ENCODE measurements at places on chromosomes 6 and 20.
A peak's percentile ranks its signal among the peaks of the same experiment; 100 is the strongest.

- no peak for DNase-seq
Observed at GRCh38 chr6:155291291-155291690, 23.0 kb downstream of the TFB1M start.

DNA sequence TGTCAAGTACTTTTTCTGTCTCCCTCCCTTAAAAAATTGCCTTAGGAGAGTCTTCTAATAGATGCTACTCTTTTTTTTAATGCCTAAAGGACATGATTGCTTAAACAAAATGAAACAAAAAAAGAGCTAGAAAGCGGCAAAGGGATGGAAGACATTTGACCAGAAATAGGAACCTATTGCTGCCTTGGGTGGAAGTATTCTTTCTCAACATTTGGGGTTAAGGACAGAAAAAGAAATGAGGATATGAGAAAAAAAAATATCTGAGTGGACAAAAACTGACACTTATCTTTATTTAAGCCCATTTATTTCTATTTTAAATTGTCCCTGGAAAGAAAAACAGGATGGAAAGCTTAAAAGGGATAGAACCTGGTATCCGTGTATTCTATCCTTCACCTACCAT lies 664.9 kb upstream of the CITED2 start:
- no peak for DNase-seq

DNA sequence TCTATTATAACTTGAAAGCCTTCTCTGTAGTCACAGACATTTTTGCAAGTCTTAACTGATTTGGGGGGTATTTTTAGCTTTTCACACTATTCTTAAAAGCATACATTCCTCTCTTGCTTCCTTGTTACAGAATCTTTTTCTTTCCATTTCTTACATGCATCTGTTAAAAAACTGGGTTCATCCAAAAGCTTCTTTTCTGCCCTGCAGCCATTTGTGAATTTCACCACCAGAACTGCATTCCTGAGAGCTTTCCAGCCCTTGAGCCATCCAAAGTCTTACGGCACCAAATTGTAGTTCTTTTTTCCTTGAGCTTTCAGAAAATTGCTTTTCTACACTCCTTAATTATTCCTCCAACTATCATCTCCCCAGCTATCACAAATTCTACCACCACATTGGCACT lies 19.7 kb upstream of the GSTA4 start:
- DNase-seq, result no peak

- no peak for DNase-seq
Observed at GRCh38 chr6:7730784-7731227, 4.9 kb downstream of the BMP6 start.

GRCh38 chr6:19538096-19538495 lies 299.1 kb upstream of the ID4 start:
- peak; percentile 92 for DNase-seq

- DNase-seq, result no peak
Observed at GRCh38 chr6:21386744-21387143, 206.8 kb upstream of the SOX4 start.

- DNase-seq, result no peak
Observed at GRCh38 chr6:9520417-9521151, 894.3 kb downstream of the TFAP2A start.

- no peak for DNase-seq
Observed at GRCh38 chr6:5599127-5599526, 337.8 kb downstream of the FARS2 start.

- no peak for DNase-seq
Observed at GRCh38 chr6:32151181-32151862, 417 bp downstream of the PRRT1 start.

DNA sequence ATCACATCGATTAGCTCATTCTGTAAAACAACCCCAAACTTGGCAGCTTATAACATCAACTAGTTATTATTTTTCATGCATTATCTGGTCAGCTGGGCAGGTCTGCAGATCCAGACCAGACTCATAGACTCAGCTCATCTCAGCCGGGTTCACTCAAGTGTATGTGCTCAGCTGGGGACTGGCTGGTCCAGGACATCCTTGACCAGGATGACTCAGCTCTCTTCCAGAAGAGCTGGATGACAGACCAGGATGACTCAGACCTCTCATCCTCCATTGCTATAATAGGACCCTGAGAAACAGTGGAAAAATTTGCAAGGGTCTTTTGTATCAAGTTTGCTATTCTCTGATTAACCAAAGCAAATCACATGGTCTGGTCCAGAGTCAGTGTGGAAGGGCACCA lies 312.5 kb upstream of the PLCB4 start:
- DNase-seq, result no peak

DNA sequence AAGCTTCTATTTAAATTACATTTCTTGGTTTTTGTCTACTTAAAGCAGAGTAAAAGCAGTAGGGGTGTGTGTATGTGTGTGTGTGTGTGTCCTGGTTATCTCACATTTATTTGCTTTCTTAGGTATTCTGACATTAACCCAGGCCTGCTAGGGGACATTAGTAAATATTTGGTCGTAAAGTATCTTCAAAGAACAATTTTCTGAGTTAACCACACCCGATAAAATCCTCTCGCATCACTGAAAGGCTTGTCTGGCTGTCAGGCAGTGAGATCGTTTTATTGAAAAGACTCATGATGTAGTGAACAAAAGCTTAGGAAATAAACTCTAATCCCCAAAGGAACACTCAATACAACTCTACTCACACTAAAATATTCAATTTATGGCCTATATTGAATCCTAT lies 77.9 kb downstream of the ZNF217 start:
- DNase-seq, result no peak

- no peak for DNase-seq
Observed at GRCh38 chr6:45589367-45589766, 211.6 kb upstream of the SUPT3H start.

DNA sequence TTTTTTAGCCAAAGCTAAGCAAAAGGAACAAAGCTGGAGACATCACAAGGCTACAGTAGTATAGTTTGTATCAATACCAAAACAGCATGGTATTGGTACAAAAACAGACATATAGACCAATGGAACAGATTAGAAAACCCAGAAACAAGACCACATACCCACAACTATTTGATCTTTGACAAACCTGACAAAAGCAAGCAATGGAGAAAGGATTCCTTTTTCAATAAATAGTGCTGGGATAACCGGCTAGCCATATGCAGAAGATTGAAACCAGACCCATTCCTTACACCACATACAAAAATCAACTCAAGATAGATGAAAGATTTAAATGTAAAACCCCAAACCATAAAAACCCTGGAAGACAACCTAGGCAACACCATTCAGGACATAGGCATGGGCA lies 5.0 kb downstream of the RFPL4B start:
- DNase-seq, result no peak

DNA sequence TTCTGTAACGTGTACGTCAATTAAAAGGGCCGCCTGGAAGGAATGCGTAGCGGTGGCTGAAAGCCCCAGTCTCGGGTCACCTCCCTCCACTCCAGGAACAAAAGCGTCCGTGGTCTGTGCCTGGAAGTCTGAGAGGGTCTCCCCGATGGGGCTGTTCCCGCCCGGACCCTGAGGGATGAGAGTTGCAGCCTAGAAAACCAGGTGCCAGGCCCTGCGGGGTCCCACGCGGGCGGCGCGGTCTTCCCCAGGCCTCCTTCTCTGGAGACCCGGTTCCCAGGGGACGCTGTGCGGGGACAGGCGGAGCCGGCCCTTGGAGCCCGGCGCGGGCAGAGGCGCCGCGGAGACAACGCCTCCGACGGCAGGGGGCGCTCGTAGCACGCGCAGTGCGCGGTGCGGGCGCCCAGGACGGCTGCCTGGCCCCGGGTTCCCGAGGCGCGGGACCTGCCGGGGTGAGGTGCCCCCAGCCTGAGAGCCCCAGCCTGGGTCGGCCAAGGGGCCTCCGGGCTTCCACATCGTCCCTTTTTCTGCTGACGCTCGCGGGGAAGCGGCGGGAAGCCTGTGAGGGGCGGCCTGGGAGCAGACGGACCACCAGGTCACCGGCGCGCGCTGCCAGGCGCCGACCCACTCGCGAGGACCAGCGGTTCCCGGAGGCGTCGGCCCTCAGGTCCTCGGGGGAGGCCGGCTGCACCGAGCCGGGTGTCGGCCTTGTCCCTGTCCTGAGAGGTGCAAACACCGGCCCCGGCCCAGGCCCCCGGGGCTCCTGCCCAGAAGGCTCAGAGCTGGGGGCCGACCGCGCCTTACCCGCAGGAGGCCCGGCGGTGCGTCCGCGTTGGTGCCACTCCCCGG lies 5.3 kb upstream of the FOXC1 start:
- DNase-seq, result no peak

- DNase-seq, result no peak
Observed at GRCh38 chr20:467755-468154, 5.4 kb upstream of the TBC1D20 start.

GRCh38 chr6:123520217-123520616 lies 116.5 kb downstream of the TRDN start:
- DNase-seq, result no peak

DNA sequence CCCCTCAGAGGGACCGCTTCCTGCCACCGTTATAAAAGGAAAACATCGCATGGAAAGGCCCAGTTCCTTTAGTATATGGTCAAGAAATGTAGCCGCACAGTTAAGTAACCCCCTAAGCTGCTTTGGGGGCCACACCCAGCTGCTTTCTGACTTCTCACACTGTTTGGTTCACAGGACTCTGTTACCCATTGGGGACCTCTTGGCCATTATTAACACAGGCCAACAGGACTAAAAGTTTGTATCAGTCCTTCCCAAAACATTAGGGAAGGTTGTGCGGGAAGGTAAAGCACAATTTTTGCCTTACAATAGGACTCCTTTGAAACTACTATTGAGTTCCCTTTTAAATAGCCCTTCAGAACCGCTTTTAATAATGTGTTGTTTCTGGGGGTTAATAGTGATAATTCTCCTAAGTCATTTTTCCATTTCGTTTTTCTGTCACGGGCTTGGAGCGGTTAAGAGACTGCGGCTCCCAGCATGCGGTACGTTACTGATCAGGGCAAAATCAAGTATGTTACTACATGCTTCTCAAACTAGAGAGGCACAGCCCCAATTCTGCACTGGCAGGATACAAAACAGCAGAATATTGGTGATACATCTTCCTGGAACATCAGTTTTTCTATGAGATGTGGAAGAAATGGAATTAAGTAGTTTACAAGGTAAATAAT lies 668 bp upstream of the RPP40 start:
- no peak for DNase-seq

DNA sequence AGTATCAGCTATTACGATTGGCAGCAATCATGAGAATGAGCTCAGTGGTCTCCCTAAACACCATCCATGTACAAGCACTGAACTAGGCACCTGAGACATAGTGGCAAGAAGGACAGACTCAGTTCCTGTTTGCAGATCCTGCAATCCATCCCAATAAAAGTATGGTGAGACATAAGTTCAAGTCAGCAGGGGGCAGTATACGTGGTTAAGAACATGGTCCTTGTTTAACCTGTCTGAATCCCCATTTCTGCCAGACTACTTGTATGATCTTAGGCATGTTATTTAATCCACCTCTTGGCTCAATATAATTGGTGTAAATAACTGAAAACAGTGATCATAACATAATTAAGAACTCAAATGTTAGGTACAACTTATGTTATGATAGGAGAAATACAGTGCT lies 33.2 kb upstream of the PNISR start:
- DNase-seq, result no peak

DNA sequence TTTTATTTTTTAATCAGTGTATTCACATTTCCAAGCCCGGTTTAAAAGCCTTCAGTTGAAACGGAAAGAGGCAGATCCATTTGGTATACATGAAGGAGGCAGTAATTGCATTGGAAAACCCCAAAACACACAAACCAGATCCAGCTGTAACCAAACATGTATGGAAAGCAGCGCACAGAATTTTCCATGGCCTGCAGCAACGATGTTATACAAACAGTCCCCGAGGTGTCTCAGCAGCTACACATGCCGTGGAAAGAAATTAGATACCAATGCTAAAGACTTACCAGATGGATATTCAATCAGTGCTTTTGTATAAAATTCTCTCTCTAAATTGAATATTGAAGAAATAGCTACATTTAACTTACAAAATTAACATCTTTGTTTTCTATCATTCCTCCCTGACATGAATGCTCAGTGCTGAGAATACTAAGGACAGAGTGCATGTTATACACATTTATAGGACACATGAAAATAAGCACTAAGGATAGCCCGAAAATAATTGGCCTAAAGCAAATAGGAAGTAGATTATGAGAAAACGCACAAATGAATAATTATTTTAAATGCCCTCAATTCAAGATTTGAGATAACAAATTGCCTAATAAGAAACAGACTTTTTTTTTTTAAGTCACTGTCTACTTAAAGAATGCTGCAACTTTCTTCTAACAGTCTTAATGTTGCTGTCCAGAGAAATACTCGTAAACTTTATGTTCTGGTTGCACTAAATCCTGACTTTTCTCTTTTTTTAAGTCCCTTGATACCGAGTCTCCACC lies 713.1 kb downstream of the HDGFL1 start:
- no peak for DNase-seq

Measured in NCI-H1417 treated with DMSO at 0.1 percent for 48 hours (cell line).